ENCODE measurements at places on chromosomes 2 and 18. TPM values are rescaled to one million over a fixed set of nuclear protein-coding genes. Genes with fewer than 3 reads are reported as not detected.

- no peak for DNase-seq
Observed at GRCh38 chr2:147542351-147542750, 302.5 kb upstream of the ACVR2A start.

DNA sequence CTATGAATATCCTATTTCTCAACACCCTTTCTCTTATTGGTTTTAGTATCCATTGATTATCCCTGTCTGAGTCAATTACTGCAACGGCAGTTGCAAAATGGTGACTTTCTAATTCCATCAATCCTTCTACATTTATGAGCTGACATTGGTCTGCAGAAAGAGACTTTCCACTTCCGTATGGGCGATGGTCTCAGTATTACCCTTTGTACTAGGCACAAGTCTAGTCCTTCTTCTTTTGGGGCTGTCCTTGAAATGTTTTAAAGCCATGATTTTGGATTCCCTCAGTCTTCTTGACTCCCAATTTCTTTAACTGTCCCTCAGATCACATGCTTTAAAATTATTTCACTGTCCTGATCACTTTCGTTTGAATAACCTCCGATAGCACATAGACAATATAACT is 32.7 kb upstream of the SOCS6 start:
- DNase-seq = no peak

- no peak for DNase-seq
Observed at GRCh38 chr2:71102981-71103681, 26.9 kb downstream of the MCEE start.

- DNase-seq = peak; percentile 45
Observed at GRCh38 chr2:24049485-24050021, at the start of gene FKBP1B. TSS of gene FKBP1B (plus strand) at chr2:24049741. CDS start at chr2:24049850, 109 bp downstream.

GRCh38 chr2:160310118-160310828 is 110.2 kb upstream of the ITGB6 start:
- no peak for DNase-seq

The ACMSD gene
- not detected for total RNA-seq
